ENCODE measurements at places on chromosomes 6 and 20. TPM values are rescaled to one million over a fixed set of nuclear protein-coding genes. Genes with fewer than 3 reads are reported as not detected.

The C6orf58 gene
- polyA plus RNA-seq = 0.07 TPM

The CASS4 gene
- polyA plus RNA-seq = 0.91 TPM

The PGC gene
- 263 TPM for polyA plus RNA-seq

The BPIFB2 gene
- polyA plus RNA-seq = not detected

The EYA2 gene
- 7.9 TPM for polyA plus RNA-seq

The DCDC2 gene
- not detected for polyA plus RNA-seq

The MOG gene
- not detected for polyA plus RNA-seq

The SOX18 gene
- polyA plus RNA-seq = 53.5 TPM

The DUSP22 gene
- polyA plus RNA-seq = 38.5 TPM
